ENCODE measurements at places on chromosomes 11 and 22.

- no peak for DNase-seq
Measured at GRCh38 chr11:47352556-47352955, at the start of gene MYBPC3. MYBPC3 (minus strand) TSS chr11:47352702; CDS start chr11:47352647, 55 bp downstream.

- DNase-seq, result no peak
Measured at GRCh38 chr22:38638216-38638615, 18.0 kb downstream of the FAM227A start.

- DNase-seq, result no peak
Measured at GRCh38 chr11:117715801-117716200, 81.2 kb downstream of the DSCAML1 start.

DNA sequence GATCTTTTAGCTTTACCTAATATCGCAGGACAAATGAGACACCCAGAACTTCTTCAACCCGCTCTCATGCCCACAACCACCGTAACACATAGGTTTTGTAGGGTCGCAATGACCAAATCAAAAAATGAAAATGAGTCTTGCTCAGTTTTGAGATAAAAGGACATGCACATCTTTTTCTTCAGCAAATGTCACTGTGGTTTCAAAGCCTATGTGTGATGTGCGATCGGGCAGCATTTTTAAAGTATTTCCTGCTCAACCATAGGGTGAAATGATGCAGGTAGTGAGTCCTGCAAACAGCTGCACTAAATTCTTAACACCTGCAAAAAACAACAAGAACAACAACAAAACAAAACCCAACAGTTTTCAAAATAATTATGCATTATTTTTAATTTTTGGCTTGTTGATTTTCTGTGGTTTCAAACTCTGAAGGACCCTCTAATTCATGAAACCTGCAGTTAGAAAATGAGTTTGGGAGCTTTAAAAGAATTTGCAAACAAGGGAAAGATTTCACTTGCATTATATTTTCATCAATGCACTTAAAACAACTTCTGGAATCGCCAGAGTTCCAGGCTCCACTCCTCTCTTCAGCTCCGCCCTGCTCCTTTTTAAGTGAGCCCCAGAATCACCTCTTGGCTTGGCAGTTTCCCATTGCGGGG lies 79.4 kb downstream of the PRR5L start:
- no peak for DNase-seq

GRCh38 chr11:95057959-95058358 lies 8.7 kb downstream of the KDM4F start:
- DNase-seq, result no peak

All from stimulated activated CD4-positive, alpha-beta T cell treated with anti-CD3 and anti-CD28 coated beads, Interleukin-15, amount 100 ng/mL, for 1 hour (primary cell).